Omental fat pad (tissue), 4 donors: ENCODE measurements at places on chromosomes 6 and 20.
A peak's percentile ranks its signal among the peaks of the same experiment; 100 is the strongest.

GRCh38 chr6:71599359-71599758 is 287.0 kb upstream of the RIMS1 start:
- no peak for DNase-seq

DNA sequence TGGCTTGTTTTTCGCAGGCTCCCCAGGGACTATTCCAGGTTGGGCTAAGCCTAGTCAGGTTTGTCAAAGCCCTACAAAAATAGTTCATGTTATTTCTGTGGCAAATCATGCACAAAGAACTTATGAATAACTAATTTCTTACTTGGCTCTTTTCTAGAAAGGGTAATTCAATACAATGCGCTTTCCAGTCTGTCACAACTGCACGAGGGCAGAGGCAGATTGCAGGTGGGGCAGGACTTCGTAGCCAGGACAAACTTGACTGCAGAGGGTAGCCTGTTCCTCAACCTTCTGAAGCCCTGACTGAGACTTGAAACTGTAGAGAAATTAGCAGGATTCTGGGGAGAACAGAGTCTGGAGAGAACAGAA is 253.5 kb downstream of the QKI start:
- no peak for DNase-seq

GRCh38 chr20:33014336-33015113 is 7.0 kb downstream of the BPIFB2 start:
- DNase-seq: no peak

GRCh38 chr6:112183271-112183671 is 71.1 kb downstream of the LAMA4 start:
- DNase-seq: no peak

GRCh38 chr6:144637541-144637940 is 352.4 kb downstream of the UTRN start:
- DNase-seq: no peak

DNA sequence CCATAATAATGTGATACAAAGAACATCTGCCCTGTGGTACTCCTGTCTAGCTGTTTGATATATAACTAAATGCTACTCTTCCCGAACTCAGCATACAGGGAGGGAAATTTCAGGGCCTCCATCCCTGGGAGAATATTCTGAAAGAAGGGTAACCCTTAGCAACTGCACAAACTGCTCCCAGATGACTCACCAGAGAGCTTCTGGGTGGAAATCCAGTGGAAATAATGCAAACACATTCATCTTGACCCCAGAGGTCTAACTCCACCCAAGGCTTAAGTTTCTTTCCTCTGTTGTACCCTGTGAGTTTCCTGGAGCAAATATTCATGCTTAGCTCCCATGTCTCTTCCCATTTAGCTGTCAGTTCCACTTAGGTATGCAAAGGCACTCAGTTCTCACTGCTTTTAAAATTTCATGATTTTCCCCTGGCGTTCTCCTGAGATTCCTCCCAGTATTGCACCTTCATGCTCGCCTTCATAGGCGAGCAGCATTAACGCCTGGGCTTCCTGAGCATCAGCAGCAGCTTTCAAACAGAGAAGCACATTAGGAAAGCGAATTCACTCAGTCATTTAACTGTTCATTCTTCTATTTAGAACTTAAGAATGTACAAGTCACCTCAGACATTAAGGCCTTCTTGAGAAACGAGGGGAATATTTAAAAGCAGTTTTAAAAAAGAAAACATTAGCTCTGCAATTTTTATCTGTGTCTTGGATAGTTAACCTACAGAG is 43.8 kb upstream of the LAMA4 start:
- DNase-seq: no peak

DNA sequence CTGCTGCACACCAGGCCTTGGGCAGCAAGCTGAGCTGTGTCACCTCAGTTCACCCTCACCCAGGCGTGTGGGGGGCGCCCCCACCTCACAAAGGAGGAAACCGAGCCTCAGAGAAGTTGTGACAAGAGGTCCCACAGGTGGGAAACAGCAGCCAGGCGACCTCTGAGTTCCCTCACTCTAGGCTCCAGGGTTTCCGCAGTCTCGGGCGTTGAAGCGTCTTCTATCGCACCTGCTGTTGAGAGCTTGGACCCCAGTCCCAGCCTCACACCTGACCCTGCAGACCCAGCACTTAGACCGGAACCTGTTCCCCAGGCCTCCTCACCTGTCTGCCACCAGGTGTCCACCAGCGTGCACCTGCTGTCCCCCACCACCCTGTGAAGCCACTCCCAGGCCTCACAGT is 22.3 kb upstream of the APMAP start:
- no peak for DNase-seq

- DNase-seq: no peak
Measured at GRCh38 chr6:75602246-75603105, 796 bp downstream of the SENP6 start.

DNA sequence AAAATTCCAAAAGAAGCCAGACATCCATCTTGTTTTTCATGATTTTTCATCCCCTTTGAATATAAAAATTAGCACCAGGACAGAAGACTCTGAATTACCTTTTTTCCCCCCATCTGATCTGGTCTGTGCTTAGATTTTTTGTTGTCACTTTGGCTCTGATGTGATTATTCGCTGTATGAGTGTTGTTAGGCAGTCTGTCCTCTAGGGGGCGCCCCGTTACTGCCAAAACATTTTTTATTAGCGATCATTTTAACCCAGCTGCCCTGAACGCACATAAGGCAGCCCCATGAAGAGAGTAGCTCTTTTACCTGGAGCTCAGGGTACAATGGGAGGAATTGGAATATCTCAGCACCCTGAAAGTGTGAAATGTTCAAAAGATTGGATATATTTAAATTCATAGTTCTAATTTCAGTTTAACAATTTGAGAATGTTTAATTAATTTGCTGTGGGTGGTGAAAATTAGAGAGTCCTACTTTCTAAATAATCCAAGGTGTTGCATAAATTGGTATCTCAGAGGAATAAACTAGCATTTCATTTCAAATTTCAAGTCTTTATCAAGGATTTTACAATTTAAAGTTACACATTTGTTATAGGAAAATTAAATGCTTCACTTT is 60.8 kb downstream of the PRPH2 start:
- peak; percentile 93 for DNase-seq

GRCh38 chr6:136893187-136893586 is 28.9 kb upstream of the SLC35D3 start:
- DNase-seq: no peak
